Endodermal cell (in vitro differentiated cells): ENCODE measurements at places on chromosomes 2 and 18. TPM values are rescaled to one million over a fixed set of nuclear protein-coding genes. Genes with fewer than 3 reads are reported as not detected.

Gene TBR1
- total RNA-seq: 2.4 TPM in 2 replicates

Gene SF3B6
- 109 and 115 TPM in 2 replicates for total RNA-seq

- peak; percentile 97 for DNase-seq
Observed at GRCh38 chr2:10434886-10435819, 13.0 kb downstream of the ODC1 start.

DNA sequence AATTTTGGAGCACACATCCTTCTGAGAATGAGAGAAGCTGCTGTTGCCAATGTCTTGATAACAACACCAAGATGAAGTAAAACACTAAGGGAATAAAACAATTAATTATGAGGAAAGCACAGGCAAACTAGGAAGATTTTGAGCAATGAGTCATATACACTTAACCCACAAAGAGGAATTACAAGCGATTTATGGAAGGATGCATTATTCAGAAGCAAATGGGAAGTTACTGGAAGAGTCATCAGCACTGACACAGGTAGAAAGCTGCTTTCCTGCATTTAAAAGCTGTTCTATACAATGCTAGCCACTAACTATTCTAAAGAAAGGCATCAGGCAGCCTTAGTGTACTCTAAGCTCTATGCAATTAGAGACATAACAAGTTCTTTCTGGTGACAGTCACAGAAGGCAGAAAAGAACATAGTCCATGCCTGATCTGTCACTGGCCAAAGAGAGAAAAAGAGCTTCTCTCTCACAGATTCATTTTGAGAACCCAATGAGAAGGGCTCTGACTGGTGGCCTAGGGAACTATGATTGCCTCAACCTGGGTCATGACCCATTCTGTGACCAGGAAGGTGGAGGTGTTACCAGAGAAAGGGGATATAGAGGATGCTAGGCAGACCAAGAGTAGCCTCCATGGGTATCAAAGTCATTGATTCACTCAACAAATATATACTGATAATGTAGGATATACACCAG lies 45.4 kb downstream of the M1AP start:
- DNase-seq: no peak

- DNase-seq: no peak
Observed at GRCh38 chr2:74524955-74525716, 895 bp downstream of the DQX1 start.

- no peak for DNase-seq
Observed at GRCh38 chr18:1013951-1014350, 109.3 kb downstream of the ADCYAP1 start.

- peak; percentile 28 for DNase-seq
Observed at GRCh38 chr18:57087644-57088376, 59.1 kb upstream of the BOD1L2 start.
